ENCODE measurements at places on chromosomes 2 and 18. TPM values are rescaled to one million over a fixed set of nuclear protein-coding genes. Genes with fewer than 3 reads are reported as not detected.

Gene GPR35
- total RNA-seq, result 0.32 TPM

Gene PPP1CB
- total RNA-seq, result 271 TPM

Gene CCDC148
- total RNA-seq, result 2.7 TPM

GRCh38 chr2:8819194-8819593 lies 18.2 kb downstream of the KIDINS220 start:
- no peak for DNase-seq

- DNase-seq, result no peak
These were observed 254.2 kb downstream of the GALNT13 start for GRCh38 chr2:154125891-154126290.

DNA sequence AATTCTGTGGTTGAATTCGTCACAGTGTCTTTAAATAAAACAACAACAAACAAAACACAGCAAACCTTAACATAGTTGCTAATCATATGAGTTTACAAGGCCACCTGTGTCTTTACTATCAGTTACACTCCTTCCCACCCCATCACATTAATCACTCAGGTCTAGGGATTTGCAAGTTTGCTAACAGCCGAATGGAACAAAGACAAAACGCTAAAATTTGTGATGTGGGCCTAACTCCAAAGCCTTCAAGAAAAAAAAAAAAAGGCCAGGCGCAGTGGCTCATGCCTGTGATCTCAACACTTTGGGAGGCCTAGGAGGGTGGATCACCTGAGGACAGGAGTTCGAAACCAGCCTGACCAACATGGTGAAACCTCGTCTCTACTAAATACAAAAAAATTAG lies 566 bp upstream of the POLI start:
- DNase-seq, result no peak

DNA sequence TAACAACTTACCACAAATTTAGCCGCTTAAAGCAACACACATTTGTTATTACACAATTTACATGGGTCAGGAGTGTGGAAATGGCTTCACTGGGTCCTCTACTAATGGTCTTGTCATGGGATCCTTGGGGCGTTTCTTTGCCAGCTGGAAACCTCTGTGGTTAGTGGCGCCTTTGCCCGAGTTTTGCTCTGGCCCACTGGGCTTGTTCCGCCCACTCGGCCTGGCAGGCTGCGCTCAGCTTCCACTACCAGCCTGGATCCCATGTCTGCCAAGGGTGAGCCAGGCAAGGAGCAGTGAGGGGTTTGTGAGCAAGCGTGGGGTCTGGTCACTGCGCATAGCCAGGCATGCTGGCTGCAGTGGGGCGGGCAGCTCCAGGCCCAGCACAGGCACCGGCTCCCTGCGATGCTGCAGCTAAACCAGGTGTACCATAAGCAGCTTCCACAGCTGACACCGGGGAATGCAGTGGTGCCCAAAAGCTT lies 16.2 kb upstream of the MBD2 start:
- DNase-seq, result no peak

GRCh38 chr18:70046796-70047195 lies 99.1 kb upstream of the CD226 start:
- DNase-seq, result no peak

- DNase-seq, result no peak
These were observed 87.1 kb downstream of the TNS1 start for GRCh38 chr2:217915706-217916105.
